Ascending aorta (tissue), 2 donors: ENCODE measurements at places on chromosomes 1 and 21.

DNA sequence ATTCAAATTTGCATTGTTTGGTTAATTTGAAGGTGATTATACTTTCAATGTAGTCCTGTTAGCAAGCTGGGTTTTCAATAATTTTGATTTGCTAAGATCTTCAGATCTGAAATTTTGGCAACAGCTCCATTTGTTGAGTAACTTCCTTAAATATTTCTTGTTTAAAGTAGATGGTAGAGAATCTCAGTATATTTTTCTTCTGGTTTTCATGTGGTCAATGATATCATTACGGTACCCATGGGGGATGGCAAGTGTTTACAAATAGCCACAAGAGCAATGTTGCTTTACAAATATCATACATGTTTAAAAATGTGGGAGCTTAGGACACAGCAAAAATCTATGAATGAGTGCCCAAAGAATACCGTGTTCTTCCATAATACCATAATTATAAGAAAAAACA lies 175.9 kb downstream of the IFI44 start:
- no peak for DNase-seq

GRCh38 chr21:26137379-26138060 lies 33.0 kb downstream of the APP start:
- no peak for DNase-seq

GRCh38 chr1:151774256-151774922 lies 11.1 kb upstream of the MRPL9 start:
- no peak for DNase-seq

DNA sequence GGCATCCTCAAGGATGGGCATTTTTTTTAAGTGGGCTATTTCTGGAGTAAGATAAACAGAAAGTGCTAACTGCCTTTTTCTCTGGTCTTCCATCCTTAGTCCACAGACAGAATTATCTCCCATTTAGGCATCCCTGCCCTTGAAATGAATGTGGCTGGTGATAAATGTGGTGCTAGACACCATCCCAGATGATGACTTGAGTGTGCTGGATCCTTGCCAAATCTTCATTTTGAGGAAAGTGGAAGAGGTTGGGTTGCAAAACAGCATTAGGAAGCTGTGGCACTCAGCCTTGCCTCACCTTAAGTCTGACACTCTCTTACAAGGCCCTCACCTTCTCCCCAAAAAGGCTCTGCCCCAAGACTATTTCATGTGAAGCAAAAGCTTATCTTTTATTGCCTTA lies 19.2 kb downstream of the MAB21L3 start:
- no peak for DNase-seq

DNA sequence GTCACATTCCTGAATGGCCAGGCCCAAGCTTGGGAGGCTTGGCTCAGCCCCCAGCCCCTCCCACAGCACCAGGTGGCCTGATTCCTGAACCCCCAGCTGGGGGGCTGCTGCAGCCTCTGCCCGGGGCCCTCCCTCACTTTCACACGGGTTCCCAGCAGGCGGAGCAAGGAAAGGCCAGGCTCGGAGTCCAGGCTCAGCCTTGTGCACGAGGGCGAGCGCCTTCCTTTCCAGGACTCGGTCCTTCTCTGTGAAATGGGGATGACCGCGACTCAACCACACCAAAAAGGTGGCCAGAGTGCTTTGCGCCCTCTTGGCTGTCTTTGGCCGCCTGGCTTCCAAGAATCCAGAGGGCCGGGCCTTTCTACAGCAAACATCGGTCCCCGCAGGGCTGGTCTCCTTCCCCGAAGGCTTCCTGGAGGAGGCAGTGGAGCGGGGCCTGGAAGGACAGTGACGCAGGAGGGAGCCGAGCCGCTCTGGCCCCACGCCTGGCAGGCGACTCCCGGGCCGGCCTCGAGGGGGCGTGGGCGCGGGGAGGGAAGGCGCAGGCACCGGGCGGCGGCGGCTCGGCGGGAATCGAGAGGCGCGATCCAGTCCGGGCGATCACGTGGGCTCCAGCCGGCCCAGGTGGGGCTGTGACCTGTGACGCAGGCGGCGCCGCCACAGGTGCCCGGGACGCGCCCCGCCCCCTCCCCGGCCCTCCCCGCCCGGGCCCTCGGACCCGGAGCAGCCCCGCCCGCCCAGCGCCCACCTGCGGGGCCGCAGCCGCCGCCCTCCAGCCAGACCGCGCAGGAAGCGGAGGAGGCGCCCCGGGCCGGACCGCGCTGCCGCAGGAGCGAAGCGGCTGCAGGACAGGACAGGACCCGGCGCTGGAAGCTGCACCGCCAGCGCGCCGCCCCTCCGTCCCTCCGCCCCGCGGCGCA lies at the start of gene ARHGEF16:
ARHGEF16 (plus strand) TSS at position 775 of the 920 bp plus-strand sequence. CDS start 8,420 bp downstream, outside the sequence.
- DNase-seq, result no peak

DNA sequence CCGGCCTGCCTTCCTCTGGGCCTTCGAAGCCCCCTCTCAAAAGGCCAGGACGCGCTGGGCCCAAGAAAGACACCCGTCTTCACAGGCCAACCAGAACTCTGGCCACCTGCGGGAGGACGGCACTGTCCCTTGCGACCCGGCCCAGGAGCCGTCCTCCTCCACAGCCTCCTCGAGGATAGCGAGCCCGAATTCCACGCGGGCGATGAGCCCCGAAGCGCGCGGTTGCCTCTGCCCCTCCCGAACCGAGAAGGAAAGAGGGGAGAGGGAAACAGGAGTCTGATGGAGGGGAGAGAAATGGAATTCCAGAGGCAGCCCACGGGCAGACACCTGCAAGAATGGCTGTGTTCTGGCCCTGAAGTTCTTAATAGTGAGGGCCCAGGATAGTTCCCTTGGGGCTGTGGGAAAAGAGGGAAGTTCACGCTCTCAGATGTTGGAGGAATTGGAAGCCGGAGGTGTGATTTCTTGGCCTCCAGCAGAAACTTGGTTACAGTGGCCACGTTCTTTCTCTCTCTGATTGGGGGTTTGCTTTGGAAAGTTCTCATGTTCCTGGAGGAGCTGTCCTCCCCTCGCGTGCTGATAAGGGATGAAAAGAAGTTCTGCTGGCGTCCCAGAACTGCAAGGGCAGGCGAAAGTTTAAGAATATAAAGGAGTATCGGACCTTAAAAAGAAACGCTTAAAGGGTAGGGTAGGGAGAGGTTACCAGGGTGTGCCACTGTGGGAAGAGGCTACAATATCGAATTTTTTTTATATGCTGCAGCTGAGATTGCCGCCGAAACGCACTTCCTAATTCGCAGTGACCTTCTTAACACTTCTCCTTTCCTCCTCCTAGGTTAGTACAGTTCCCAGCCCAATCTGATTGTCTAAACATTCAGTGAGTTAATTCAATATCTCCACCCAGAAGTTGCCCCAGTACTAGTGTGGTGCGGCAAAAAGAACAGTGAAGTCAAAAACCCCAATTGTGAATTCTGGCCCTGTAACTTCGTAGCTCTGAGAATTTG lies 5.8 kb upstream of the SLC44A5 start:
- no peak for DNase-seq

GRCh38 chr1:113605146-113605545 lies 154.1 kb downstream of the PHTF1 start:
- DNase-seq, result no peak

DNA sequence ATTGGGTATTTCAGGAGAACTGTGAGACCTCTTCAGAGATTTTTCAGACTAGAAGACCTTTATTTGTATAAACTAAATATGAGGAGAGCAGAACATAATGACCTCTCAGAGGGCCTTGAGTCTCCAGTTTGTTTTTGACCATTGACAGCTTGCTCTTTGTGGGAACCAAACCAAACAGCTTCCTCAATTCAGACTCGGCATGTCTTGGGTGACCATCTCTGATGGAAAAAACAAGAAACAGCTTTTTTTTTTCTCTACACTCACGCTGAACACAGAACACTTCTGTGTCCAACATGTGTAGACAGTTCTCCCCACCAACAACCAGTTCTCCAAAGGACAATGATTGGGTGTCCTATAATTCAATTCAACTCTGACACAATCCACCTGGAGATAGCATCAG lies 11.5 kb downstream of the ATP1A4 start:
- no peak for DNase-seq

DNA sequence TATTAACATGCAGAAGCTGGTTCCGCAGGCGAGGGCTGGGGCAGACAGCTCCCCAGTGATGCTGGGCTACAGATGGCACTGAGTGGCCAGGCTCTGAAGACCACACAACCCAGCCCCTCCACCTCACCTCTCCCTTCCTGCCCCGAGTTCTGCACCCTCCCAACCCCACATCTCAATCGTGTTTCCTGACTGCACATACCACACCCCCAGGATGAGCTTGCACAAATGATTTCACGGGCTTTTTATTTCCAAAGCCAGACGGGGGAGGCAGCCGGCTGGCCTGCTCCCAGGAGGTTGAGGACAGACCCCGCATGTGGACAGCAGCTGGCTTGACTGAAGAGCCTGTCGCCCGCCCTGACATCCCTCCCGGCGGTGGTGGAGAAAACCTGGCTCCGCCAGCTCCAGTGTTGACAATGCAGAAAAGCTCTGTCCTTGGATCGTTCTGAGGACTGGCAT lies 21.4 kb upstream of the ALDH4A1 start:
- DNase-seq, result no peak

GRCh38 chr1:224558904-224559303 lies 57.2 kb upstream of the CNIH3 start:
- DNase-seq, result no peak

GRCh38 chr1:246208105-246208504 lies 299.0 kb downstream of the SMYD3 start:
- no peak for DNase-seq

GRCh38 chr1:162328512-162328911 lies 48.1 kb downstream of the SPATA46 start:
- DNase-seq, result no peak

DNA sequence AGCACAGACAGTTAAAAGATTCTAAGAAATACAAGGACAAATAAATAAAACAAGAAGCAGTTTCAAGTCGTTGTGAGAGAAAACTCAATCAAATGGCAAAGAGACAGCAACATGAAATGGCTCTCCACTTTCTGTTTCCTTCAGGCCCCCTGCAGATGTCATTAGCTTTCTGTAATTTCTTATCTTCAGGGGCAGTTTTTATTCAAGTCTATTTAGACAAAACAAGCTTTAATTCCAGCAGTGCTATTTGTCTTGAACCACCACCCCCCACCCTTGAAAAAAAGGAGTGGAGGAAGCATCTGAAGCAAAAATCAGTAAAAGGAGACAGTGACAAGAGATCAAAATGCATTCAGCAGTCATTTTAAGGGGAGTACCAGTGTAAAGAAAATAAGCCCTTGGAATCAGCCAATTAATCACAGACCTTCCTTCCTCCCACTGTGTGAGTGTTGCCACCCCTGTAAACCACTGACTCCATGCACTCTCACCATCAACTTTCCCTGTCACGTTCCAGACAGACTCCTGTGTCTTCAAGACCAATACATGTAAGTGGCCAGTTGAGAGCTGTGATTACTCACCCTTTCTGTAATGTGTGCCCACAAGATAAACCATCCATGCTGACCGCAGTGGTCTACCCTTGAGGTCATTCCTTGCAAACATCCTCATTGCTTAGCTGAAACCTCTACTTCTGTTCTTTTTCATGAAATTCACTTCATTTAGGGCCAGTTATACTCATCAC lies 136.1 kb upstream of the HOOK1 start:
- DNase-seq, result no peak

- DNase-seq, result no peak
Measured at GRCh38 chr1:25063591-25064416, 133.7 kb upstream of the RUNX3 start.

GRCh38 chr1:160711602-160712311 lies at the start of gene CD48:
TSS of gene CD48 (minus strand) at chr1:160711822. CDS start at chr1:160711763, 59 bp downstream.
- DNase-seq, result no peak

GRCh38 chr21:45670731-45671130 lies 27.2 kb downstream of the PCBP3 start:
- no peak for DNase-seq
